ENCODE measurements at places on chromosomes 3 and 15.

- no peak for DNase-seq
Measured at GRCh38 chr3:111047042-111047441, 24.6 kb upstream of the NECTIN3 start.

GRCh38 chr3:41159588-41160189, 39.6 kb upstream of the CTNNB1 start:
- no peak for DNase-seq

GRCh38 chr3:106172780-106173179, 304.0 kb upstream of the CBLB start:
- DNase-seq: no peak

DNA sequence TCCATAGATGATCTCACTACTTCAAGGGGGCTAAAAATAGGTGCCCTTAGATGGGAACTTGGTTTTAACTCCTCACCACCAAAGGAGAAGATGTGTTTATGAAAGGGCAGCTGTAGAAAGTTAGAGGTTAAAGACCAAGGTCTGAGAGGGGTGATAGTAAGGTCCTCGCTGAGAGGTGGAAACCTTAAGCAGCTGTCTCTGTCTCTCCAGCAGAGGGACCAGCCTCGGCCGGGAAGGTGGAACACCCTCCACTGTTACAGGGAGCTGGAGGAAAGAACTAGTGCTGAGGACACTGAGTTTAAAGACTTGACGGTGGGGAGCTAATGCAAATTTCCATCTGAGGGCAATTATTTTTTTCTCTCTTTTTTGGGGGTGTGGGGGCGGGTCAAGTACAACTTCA, 8.9 kb upstream of the RLBP1 start:
- no peak for DNase-seq

GRCh38 chr15:29962407-29962806, 120.3 kb upstream of the GOLGA8J start:
- DNase-seq: no peak

- DNase-seq: no peak
Measured at GRCh38 chr3:37054370-37054769, 61.1 kb downstream of the MLH1 start.

DNA sequence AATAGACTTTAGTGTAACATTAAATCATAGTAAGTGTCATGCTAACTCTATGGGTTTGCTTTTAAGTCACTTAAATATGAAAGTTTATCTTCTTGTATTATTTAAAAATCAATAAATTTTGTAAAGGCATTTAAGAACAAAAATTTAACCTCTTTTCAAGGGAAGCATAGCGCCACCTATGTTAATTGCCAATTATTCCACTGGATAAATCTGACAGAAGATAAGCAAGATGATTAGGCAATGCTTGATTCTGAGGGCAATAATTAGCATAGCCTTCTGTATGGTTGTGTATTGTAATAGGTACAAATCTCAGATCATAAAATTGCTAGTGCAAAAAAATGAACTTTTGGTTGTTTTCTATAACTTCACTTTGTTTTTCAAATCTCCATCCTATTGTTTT, 560.1 kb downstream of the GRM7 start:
- DNase-seq: no peak

DNA sequence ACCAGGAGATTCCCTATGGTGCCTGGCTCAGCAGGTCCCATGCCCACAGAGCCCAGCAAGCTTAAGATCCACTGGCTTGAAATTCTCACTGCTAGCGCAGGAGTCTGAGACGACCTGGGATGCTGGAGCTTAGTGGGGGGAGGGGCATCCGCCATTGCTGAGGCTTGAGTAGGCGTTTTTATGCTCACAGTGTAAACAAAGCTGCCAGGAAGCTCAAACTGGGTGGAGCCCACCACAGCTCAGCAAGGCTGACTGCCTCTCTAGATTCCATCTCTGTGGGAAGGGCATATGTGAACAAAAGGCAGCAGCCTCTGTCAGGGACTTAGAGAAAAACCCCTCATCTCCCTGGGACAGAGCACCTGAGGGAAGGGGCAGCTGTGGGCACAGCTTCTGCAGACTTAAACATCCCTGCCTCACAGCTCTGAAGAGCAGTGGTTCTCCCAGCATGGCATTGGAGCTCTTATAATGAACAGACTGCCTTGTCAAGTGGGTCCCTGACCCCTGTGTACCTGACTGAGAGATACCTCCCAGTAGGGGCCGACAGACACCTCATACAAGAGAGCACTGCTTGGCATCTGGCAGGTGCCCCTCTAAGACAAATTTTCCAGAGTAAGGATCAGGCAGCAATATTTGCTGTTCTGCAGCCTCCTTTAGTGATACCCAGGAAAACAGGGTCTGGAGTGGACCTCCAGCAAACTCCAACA, 231.5 kb upstream of the SETMAR start:
- DNase-seq: no peak

- DNase-seq: no peak
Measured at GRCh38 chr15:100785181-100786138, 94.2 kb upstream of the ALDH1A3 start.

- no peak for DNase-seq
Measured at GRCh38 chr3:55558316-55558715, 71.2 kb upstream of the WNT5A start.

GRCh38 chr15:47409600-47409999, 307.7 kb upstream of the SEMA6D start:
- no peak for DNase-seq

DNA sequence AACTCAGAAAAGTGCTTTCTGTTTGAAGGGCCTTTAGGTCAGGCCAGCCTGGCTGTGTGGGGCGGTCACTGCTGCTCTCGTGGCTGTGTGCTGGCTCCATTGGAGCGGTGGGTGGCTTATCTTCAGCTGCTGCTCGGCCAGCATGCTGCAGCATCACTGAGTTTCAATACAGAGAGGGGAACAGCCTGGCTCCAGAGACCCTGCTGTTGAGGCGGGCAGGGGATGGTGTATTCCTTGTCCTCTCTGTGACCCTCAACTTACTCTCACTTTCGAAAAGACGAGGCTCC, 248.5 kb upstream of the ONECUT1 start:
- DNase-seq: no peak

DNA sequence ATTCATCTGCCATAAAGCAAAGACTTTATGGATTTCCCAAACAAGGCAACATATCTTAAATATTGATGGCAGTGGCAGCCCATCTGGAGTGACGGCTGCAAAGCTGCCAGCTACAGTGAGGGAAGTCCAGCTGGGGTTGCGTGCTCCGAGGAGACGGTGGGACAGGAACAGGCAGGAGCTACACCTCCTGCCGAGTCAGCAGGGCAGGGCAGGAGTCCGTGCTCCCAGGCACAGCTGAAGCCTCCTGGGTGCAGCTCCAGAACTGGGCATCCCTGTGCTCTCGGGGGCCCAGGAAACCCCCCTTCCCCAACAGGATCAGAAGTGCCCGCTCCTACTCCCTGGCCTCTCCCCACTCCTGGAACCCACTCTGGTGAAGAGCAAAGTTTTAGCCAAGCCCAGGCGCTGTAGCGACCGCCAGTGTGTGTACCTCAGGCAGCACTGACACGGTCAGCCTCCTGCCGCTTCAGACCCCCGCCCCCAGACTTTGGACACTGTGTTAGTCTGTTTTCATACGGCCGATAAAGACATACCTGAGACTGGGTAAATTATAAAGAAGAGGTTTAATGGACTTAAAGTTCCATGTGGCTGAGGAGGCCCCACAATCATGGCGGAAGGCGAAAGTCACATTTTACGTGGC, 556.4 kb upstream of the CCDC54 start:
- DNase-seq: no peak

- DNase-seq: no peak
Measured at GRCh38 chr3:67388738-67389137, 265.7 kb downstream of the SUCLG2 start.

DNA sequence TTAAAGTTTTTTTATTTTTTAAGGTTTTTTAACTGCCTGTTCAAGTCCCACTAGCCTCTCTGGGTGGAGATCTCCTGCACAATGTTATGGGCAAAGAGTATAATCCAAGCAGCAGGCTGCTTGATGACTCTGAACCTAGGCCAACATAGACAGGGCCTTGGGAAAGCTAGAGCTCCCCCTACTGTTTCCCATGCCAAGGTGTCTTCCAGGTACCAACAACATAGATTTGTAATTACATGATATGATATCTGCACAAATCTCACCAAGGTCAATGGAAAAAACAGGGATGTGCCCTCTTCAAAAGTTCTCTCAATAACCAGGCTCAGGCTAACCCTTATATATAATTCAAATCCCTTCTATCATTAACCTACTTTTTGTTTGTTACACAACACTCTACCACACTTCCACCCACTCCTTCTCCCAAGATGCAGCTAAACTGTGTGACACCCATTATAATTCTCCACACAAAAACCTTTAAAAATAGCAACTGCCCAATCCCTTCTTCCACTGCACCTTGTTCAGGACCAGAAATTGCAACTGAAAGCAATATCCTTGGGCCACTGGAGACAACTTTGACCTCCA, 43.8 kb downstream of the RBM15B start:
- peak; percentile 30 for DNase-seq

- DNase-seq: no peak
Measured at GRCh38 chr3:157508461-157508860, 5.2 kb upstream of the VEPH1 start.

GRCh38 chr3:196149831-196150301, 61.3 kb downstream of the ZDHHC19 start:
- DNase-seq: no peak

DNA sequence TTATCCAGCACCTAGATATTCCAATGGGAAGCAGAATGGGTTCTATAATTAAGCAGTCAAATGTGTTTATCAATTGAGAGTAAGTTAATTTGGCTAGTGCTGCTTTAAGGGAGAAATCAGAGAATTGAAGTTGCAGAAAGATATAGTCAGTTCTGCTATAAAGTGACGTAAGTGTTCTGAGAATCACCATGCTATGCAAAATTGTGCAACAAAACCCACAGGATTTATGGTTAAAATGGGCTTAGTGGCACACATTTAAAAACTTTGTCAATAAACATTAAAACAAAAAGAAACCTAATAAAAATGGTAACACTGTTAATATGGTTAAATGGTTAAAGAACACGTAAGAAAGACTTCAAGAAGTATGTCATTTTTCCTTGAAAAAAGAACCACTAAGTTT, 74.5 kb downstream of the TMEM108 start:
- no peak for DNase-seq

GRCh38 chr3:80750637-80751036, 982.8 kb upstream of the ROBO1 start:
- no peak for DNase-seq

DNA sequence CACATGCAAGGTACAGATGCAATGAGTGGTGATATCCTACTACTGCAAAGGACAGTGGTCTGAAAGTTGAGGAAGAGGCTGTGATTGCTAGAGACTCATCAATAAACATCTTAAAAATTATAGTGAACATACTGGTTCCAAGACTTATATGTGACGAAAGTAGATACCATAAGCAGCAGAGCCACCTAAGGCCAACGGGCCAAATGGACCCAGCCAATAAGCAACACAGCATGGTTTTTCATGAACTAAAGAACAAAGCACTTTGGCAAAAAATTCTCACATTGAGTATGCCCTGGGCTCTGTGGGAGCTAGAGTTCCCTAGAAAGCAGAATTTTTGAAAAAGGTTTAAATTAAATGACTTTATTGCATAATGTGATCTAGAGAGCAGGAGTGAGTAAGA, 272.1 kb downstream of the SI start:
- no peak for DNase-seq

DNA sequence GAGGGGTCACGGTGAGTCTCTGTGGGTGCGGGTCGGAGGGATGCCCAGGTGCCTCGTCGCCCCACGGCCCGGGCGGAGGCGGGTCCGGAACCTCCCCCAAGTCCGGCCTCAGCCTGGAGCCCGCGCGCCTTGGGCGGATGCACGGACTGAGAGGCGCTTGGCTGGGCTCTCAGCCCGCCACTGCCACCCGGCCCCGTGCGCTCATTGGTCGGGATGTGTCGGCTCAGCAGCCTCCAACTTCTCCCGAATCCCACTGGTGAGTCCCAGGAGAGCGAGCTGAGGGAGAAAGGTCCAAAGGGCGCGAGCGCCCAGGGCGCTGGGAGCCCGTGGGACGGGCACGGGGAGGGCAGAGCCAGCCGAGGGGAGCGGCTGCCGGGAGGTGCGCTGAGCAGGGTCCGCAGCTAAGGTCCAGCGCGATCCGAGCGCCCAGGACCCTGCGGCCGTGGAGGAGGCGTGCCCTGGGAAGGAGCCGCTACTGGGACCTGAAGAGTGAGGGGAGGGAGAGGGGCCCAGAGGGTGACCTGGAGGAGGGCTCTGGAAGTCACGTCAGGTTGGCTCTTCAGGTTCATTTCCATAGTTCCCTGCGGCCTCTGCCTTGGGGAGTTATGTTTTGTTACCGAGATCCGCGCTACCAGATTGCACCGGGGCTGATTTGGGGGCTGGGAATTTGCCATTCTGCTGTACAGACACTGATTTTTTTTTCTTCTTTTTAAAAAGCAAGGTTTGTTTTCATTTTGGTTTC, at the start of gene MME:
TSS of gene MME (plus strand) at position 574 of the 742 bp plus-strand sequence. CDS start 3,849 bp downstream, outside the sequence.
- no peak for DNase-seq

- no peak for DNase-seq
Measured at GRCh38 chr15:69576948-69577351, 124.3 kb downstream of the RPLP1 start.

All from T-helper 2 cell treated with Interferon-gamma antibody and Interleukin-4, amounts not matched to agents 5 μg/mL and 100 μg/mL, for 36 hours (primary cell).